ENCODE measurements at places on chromosomes 6 and 20.

- DNase-seq = no peak
Measured at GRCh38 chr6:111551521-111552231, 54.0 kb downstream of the TRAF3IP2 start.

GRCh38 chr6:9527679-9528286 lies 887.1 kb downstream of the TFAP2A start:
- DNase-seq = no peak

DNA sequence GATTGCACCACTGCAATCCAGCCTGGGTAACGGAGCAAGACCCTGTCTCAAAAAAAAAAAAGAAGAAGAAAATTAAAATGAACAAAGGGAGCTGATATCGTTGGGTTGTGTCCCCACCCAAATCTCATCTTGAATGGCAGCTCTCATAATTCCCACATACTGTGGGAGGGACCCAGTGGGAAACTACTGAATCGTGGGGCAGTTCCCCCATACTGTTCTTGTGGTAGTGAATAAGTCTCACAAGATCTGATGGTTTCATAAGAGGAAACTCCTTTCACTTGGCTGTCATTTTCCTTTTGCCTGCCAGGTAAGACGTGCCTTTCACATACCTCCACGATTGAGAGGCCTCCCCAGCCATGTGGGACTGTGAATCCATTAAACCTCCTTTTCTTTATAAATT lies 149.4 kb downstream of the PREX1 start:
- DNase-seq = no peak

- DNase-seq = peak; percentile 13
Measured at GRCh38 chr20:17654649-17655285, 27.3 kb downstream of the RRBP1 start.

GRCh38 chr6:146753306-146753705 lies 154.5 kb downstream of the ADGB start:
- DNase-seq = no peak

- no peak for DNase-seq
Measured at GRCh38 chr6:42522942-42523814, 40.7 kb upstream of the UBR2 start.

DNA sequence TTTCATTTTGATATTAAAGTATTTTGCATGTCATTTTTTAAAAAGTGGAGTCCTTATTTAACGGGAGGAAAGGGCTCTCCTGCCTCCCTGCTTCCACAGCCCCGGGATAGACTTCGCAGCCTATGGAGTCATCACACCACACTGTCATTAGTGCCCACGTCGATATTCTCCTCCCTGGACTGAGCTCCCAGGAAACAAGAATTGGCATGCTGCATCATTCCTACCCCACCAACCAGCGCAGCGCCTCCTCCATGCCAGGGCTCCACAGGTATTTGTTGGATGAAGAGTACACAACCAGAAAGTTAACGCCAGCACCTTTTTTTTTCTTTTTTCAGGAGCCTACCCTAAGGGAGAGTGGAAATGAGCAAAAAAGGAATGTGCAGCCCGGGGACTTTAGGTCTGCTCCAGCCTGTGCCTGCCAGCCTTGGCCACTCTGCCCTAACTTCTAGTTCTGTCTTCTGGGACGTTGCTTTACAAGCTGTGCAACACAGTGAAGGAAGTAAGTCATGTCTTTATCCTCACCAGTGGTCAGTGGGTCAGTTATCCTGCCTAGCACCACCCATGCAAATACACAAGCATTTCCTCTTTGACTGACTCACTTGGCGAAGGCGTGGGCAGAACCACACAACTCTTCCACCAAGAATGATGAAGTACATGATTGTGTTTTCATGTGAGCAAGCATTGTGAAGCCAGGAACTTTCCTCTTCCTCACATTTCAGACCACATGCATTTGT lies 180.7 kb upstream of the UST start:
- DNase-seq = no peak

GRCh38 chr6:26383624-26384417 lies 913 bp downstream of the BTN2A2 start:
- DNase-seq = no peak

- no peak for DNase-seq
Measured at GRCh38 chr6:35400901-35401311, 51.2 kb upstream of the FANCE start.

All from NCI-H460 (cell line).